ENCODE measurements at places on chromosomes 4 and X. TPM values are rescaled to one million over a fixed set of nuclear protein-coding genes. Genes with fewer than 3 reads are reported as not detected.

- peak; percentile 66 for DNase-seq
Observed at GRCh38 chr4:125316401-125316790, 1.6 kb downstream of the FAT4 start.

DNA sequence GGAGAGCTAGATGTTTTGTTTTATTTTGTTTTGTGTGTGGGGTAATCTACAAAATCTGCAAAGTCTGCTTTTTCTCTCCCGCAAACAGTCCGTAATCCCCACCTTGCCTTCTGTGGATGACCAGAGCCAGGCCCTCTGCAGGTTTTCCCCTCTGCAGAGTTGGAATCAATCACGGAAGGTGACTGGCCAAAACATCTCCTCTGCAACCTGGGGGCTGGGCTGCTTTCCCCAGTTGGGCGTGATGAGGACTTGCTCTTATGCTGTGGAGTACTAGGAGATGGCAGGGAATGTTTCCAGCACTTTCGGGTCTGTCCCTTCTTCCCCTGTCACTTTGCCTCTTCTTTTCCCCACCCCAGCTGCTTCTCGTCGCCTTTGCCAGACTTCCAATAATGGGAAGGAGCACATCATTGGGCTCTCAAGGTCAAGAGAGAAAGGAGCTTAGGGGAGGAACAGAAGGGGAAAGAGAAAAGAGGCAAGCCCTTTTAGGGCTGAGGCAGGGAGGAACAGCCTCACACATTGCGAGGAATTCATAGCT is 1.1 kb downstream of the TMEM35A start:
- DNase-seq: no peak

DNA sequence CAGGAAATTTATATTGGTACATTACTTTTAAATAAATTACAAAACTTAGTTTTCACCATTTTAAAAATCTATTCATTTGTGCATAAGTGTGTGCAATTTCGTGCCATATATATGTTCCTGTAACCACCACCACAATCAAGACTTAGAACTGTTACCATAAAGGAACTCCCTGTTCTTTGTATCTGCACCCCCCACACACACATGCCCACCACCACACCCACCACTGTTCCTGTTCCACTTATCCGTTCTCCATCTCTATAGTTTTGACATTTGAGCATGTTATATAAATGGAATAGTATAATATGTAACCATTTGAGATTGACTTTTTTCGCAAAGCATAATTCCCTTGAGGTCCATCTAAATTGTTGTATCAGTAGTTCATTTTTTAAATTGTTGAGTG is 73.7 kb downstream of the TAF1 start:
- DNase-seq: no peak

- DNase-seq: no peak
Observed at GRCh38 chr4:7753931-7754465, 185.7 kb downstream of the AFAP1 start.

GRCh38 chrX:44036336-44036735 is 63.1 kb upstream of the NDP start:
- DNase-seq: no peak

IL9R gene
- not detected for total RNA-seq
